OCI-M1 (cell line): ENCODE measurements at places on chromosomes 5 and 9.

DNA sequence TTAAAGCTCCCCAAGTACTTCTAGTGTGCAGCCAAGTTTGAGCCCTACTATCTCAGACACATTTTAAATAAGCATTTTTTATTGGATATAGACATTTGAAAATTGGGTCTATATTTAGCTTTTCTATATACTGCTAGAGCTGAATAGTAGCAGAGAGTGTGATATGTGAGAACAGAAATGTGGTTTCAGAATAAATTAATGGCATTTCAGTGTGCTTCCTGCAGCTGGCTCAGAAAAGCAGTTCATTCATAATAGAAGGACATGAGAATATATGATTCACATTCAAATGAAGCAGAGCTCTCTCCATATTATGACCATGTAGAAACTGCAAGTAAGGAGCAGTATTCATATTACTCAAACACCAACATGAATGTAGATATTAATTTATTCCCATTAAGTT lies 464.0 kb downstream of the PTPRD start:
- peak; percentile 87 for DNase-seq

GRCh38 chr9:113465599-113466140 lies 2.1 kb downstream of the RGS3 start:
- no peak for DNase-seq

DNA sequence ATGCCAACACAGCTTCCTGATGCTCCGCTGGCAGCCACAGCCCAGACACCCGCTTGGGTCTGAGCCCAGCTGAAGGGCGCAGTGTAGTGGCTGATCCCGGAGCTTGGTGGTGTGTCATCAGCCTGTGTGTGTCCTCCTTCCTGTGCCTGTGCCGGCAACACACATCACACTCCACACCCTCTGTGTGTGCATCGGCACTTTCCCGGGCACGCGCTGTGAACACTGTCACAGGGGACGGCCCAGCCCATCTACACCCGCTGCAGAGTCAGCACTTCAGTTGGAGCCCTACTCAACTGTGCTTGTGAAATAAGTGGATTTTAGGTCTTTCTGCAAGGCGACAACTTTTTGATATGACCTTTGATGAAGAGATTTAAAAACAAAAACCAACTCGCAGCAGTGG lies 189.4 kb downstream of the IRX2 start:
- DNase-seq: no peak

GRCh38 chr5:176530983-176531901 lies 6.0 kb downstream of the RNF44 start:
- no peak for DNase-seq

- no peak for DNase-seq
Observed at GRCh38 chr9:74772121-74772520, 115.6 kb downstream of the TRPM6 start.

DNA sequence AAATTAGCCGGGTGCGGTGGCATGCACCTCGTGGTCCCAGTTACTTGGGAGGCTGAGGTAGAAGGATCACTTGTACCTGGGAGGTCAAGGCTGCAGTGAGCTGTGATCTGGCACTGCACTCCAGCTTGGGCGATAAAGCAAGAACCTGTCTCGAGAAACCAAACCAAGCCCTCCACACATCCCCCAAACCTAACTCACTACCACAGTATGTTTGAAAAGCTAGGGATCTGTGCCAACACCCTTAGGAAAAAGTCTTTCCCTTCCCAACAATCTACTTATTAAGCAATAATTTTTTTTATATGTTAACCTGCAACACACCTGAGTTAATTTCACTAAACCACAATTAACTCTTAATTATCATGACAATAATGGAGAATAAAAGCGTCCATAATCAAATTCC lies 2.2 kb downstream of the UBTD2 start:
- no peak for DNase-seq

DNA sequence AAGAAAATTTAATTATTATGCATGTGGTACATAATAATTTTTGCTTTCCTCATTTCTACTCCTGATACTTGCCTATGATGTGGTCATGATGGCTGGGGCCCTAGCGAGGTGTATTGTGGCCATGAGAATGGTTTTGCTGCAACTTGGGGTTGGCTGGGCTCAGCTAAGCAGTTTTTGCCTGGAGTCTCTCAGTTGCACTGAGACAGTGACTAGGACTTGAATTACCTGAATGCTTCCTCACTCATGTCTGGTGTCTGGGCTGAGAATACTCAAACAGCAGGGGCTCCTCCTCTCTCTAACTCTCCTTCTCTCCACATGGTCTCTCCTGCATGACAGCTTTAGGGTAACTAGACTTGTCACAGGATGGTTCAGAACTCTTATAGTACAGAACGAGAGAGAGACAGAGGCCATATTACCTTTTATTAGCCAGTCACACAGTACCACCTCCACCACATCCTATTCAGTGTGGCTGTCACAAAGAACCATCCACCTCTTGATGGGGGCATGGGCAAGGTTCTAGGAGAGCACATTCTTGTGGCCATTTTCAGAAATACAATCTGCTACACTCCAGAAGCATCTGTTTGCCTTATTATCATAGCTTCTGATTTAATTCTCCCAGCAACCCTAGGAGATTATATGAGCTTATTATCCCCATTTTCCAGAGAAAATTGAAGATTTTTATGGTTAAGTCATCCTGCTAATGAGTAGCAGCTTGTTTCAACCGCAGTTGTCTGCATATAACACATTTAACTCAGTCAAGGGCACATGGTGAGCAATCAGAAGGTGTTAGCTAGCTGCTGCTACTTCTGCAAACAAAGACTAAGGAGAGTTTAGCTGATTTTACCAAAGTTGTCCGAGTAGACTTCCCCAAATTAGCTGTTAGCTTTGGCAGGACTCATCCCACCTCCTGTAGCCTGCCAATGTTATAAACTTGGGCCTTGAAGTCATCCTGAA lies 245.1 kb downstream of the DOCK8 start:
- DNase-seq: no peak

DNA sequence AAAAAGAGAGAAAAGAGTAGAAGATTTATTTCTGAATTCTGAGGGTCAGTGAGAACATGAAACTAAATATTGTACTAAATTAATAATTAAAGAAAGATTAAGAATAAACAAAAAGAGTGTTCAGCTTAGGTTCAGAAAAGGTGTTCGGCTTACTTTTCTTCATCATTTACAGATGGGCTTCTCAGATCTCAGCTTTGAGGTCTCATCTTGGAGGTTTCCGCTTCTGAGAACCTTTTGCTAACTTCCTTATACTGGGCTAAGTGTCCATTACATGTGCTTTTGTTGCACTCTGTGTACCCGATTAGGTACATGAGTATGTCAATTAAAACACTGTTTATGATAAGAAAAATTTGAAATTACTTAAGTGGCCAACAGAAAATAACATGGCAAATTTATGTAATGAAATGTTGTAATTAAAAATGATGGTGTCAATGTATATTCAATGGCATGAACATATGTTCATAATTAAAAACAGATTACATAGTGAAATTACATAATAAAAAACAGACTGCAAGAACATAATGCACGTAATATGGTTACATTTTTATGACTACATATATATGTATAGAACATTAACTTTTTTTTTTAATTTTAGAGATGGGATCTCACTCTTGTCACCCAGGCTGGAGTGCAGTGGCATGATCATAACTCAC lies 17.3 kb upstream of the ITGA1 start:
- no peak for DNase-seq

DNA sequence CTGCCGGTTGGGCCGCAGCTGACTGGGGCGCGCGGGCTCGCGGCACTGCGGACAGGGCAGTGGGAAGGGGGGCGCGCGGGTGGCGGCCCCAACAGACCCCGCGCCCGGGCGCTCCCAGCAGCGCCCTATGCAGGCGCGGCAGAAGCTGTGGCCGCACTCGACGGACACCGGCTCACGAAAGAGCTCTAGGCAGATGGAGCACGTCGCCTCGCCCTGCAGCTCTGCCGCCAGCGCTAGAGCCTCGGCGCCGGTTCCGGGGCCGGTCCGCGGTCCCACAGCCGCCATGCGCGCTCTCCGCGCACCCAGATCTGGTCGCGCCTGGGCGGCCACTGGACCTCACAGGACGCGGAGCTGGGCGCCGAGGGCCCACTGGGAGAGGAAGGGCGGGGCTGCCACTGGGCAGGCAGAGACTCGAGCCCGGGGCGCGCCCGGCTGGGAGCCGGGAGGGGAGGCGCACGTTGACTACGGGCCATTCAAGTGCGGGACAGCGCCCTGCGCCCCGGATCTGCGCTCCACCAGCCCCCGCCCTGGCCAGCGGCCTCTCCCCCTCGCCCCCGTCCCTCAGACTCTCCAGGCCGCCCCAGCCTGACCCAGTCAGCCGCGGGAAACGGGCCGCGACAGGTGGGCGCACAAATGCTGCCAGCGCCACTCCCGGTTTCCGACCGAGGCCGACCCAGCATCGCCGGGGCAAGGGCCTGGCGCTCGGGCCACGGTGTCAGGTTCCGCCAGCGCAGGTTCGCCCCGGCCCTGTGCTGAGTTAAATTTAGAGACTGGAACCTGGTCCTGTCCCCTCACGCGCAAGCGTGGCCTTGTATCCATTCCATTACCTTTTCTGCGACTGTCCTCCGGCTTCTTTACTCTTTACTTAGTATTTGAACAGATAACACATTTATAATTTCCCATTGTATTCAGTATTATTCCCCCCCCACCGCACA lies at the start of gene TRIM7:
Gene TRIM7, minus strand, starts transcription at position 371 of the 935 bp plus-strand sequence. Its CDS starts 86 bp downstream, at position 285.
- no peak for DNase-seq

GRCh38 chr5:27969157-27969556 lies 930.8 kb upstream of the CDH9 start:
- DNase-seq: peak; percentile 51

DNA sequence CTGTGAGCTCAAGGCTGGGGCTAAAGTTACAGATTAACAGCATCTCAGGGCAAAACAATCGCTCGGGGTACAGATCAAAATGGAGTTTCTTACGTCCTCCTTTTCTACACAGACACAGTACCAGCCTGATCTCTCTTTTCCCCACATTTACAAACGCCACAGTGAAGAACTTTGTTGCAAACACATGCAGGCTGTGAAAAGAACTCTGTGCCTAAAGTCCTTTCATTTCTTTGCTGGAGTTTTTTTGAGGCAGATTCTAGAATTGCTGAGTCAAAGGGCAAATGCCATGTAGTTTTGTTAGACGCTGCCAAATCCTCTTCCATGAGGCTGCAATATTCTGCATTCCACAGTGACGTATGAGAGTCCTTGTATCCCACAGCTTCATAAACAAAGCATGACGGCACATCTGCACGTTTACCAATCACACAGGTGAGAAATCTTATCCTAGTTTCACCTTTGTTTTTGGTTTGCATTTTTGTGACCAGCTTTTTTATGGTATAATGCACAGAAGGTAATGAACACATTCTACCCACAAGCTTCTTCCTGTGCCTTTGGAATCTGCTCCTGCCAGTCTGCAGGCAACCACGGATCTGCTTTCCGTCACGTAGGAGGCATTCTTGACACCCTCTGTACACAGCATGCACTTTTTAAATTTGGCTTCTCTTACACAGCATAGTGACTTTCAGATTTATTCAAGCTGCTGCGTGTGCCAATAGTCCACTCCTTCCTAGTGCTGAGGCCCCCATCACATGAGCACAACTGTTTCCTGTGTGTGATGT lies 44.6 kb upstream of the LPCAT1 start:
- no peak for DNase-seq
